ENCODE measurements at places on chromosomes 7 and 10.

DNA sequence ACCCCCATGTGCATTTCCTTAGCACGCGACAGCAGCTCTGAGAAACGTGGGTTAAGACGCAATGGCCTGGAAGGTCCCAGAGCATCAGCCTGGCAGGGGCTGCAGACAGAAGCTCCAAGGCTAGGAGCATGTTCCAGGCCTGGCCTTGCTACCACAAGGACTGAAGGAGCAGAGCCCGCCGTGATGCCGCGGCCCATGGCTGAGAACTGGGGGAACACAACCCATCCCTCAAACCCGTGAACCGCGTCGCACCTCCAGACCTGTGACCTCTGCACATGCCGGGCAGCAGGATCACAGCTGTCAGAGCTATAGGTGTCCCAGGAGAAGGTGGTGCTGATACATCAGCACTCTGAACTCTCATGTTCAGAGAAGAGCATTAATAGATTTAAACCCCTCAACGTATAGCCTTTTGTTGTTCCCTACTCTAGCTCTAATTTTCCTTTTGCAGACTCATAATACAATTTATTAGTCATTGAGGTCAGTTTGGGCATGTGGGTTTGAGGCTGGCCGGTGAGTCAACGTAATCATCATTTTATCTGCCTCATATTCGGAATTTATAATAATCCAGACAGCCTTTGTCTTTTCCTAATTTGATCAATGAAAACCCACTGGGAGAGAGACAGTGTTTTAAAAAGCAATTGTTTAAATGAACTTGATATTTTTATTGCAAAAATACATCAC is 222.5 kb upstream of the TCERG1L start:
- DNase-seq, result no peak

DNA sequence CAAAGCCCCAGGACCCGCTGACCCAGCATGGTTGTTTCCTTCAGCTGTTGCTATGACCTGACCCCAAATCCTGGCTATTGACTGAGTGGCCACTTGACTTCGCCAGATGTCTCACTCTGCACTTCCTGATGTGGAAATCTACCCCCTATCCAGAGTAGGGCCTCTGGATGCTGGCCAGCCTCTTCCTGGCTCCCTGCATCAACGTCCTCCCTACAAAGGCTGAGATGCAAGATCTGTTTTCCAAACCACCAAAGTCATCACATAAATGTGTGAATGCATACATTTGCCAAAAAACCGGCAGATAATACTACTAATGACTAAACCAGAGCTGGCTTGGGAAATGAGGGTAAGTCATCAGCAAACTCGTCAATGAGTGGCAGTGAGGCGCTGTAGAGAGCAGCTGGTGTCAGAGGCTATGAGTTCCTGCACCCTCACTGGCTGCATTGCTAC is 70.4 kb downstream of the PYROXD2 start:
- peak; percentile 86 for DNase-seq

DNA sequence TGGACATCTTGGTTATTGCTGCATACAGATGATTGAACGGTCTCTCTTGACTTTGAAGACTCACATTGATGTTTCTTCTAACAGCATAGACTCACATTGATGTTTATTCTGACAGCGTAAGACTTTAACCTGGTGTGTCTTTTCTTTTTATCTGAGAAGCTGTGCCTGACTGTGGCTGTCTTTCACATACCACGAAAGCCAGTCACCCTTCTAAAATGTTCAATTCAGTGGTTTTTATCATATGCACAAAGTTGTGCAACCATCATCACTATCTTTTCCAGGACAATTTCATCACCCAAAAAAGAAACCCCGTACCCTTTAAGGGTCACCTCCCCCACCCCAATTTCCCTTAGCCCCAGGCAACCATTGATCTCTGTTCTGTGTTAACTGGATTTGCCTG is 24.7 kb downstream of the CELF2 start:
- no peak for DNase-seq

- no peak for DNase-seq
Measured at GRCh38 chr7:139673230-139673629, 104.6 kb downstream of the HIPK2 start.

GRCh38 chr7:120400806-120401455 is 128.0 kb downstream of the KCND2 start:
- DNase-seq, result no peak

GRCh38 chr7:16738011-16738688 is 15.4 kb upstream of the TSPAN13 start:
- no peak for DNase-seq

- no peak for DNase-seq
Measured at GRCh38 chr7:43767311-43767710, 8.8 kb downstream of the BLVRA start.

GRCh38 chr10:43204943-43205671 is 61.8 kb downstream of the RASGEF1A start:
- DNase-seq, result peak; percentile 50

GRCh38 chr7:48427671-48428070 is 256.4 kb downstream of the ABCA13 start:
- DNase-seq, result no peak

DNA sequence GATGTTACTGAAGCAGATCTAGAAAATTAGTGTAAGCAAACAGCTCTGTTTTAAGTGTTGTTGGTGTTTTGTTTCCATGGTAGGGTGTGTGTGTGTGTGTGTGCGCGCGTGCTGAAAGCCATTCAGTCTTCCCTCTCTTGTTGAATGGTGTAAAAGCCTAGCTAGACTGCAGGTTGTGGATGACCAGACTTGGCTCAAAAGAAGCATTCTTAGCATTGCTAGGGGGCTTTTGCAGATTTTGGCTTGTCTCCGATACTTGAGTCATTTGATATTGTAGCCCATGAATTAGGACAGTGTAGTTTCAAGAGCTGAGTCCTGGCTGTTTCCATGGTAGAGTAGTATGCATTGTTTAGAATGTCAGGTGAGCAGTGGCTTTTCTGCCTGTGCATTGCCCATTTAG is 99.1 kb downstream of the SND1 start:
- DNase-seq, result no peak

GRCh38 chr7:14389595-14389994 is 400.1 kb upstream of the ETV1 start:
- DNase-seq, result no peak

- peak; percentile 19 for DNase-seq
Measured at GRCh38 chr10:75403144-75403938, 1.8 kb upstream of the ZNF503 start.

- no peak for DNase-seq
Measured at GRCh38 chr7:152477079-152477478, 41.3 kb upstream of the KMT2C start.

DNA sequence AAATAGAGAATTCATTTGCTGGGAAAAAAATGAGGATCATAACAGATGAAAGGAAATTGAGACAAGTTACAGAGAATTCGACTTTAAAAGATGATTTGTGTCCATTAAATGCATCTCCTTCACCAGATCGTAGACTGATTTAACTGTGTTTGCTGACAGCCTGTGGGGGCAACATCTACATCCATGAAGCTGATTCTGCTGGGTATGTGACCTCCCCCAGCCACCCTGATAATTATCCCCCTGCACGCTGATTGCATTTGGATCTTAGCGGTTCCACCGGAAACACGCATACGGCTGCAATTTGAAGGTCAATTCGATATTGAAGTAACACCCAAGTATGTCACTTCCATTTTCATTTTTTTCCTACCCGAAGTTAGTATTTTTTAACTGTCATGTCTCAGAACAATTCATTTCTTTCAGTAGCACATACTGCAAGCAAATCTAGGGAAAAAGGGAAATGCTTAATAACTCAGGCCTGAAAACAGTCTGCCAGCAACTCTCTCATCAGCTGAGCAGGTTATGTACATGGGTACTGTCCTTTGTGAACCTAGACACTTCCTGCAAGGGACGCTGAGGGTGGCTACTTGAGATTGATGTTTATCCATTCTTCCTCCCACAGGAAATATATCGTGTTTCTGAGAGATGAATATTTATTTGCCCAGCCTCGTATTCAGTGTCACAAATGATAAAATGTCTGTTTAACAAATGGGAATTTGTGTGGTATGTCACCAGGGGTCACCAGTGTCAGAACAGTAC is 134.9 kb downstream of the ZNF22 start:
- DNase-seq, result peak; percentile 28

GRCh38 chr10:75600833-75601232 is 169.4 kb downstream of the LRMDA start:
- no peak for DNase-seq

GRCh38 chr10:68594405-68594804 is 34.3 kb downstream of the TET1 start:
- DNase-seq, result no peak

Measured in endothelial cell of umbilical vein (primary cell).